A549 treated with ZK216348 at 1 μM for 4 hours (cell line): ENCODE measurements at places on chromosomes 2 and 18. TPM values are rescaled to one million over a fixed set of nuclear protein-coding genes. Genes with fewer than 3 reads are reported as not detected.

SERPINB10 gene
- not detected in 5 replicates for total RNA-seq

ZNF892 gene
- 0.28 to 0.70 TPM (median 0.40 TPM) in 5 replicates for total RNA-seq

IGFBP5 gene
- total RNA-seq, result 0.08 to 0.24 TPM (median 0.20 TPM) in 5 replicates

CCDC148 gene
- 0.17 to 0.81 TPM (median 0.40 TPM) in 4 of 5 replicates, not detected in the other for total RNA-seq

TDRD15 gene
- total RNA-seq, result not detected in 5 replicates

SH2D6 gene
- total RNA-seq, result 0.91 to 1.7 TPM (median 1.2 TPM) in 4 of 5 replicates, not detected in the other

CD8B2 gene
- total RNA-seq, result not detected in 5 replicates

TBR1 gene
- total RNA-seq, result not detected in 5 replicates

GATA6 gene
- total RNA-seq, result 1.5 to 2.4 TPM (median 1.7 TPM) in 5 replicates

PROKR1 gene
- total RNA-seq, result not detected in 5 replicates

LGALSL gene
- 10.1 to 14.6 TPM (median 11.7 TPM) in 5 replicates for total RNA-seq

IL36A gene
- total RNA-seq, result not detected in 5 replicates

UCN gene
- 1.3 to 2.5 TPM (median 1.6 TPM) in 5 replicates for total RNA-seq

FAM110C gene
- total RNA-seq, result 0.06 to 0.12 TPM (median 0.08 TPM) in 4 of 5 replicates, not detected in the other

TRIM54 gene
- 0.40 to 0.73 TPM (median 0.57 TPM) in 5 replicates for total RNA-seq

MAPRE2 gene
- 11.5 to 17.0 TPM (median 12.8 TPM) in 5 replicates for total RNA-seq

DHRS9 gene
- 2.9 to 4.2 TPM (median 3.5 TPM) in 5 replicates for total RNA-seq

RTKN gene
- total RNA-seq, result 15.5 to 29.0 TPM (median 23.7 TPM) in 5 replicates

LAMA1 gene
- 0.02 to 0.12 TPM (median 0.07 TPM) in 5 replicates for total RNA-seq

RBM44 gene
- 0.13 to 0.66 TPM (median 0.29 TPM) in 5 replicates for total RNA-seq

C2orf66 gene
- total RNA-seq, result 0.11 TPM in 1 of 5 replicates, not detected in the others

SPIRE1 gene
- total RNA-seq, result 13.0 to 24.2 TPM (median 17.3 TPM) in 5 replicates

RNF152 gene
- total RNA-seq, result 0.09 to 0.15 TPM in 2 of 5 replicates, not detected in the others

LRP2 gene
- 0.01 TPM in 1 of 5 replicates, not detected in the others for total RNA-seq

IL18R1 gene
- 0.49 to 1.2 TPM (median 0.82 TPM) in 5 replicates for total RNA-seq

SRD5A2 gene
- 0.04 to 0.06 TPM (median 0.06 TPM) in 3 of 5 replicates, not detected in the others for total RNA-seq

ATIC gene
- 192 to 238 TPM (median 212 TPM) in 5 replicates for total RNA-seq

HSPE1 gene
- total RNA-seq, result 455 to 1,103 TPM (median 573 TPM) in 5 replicates

DNAJC5G gene
- not detected in 5 replicates for total RNA-seq

GKN1 gene
- 0.32 to 1.1 TPM (median 0.74 TPM) in 5 replicates for total RNA-seq

KCNE4 gene
- 0.53 to 0.92 TPM (median 0.70 TPM) in 5 replicates for total RNA-seq

FOXD4L1 gene
- total RNA-seq, result 0.25 to 0.50 TPM (median 0.28 TPM) in 5 replicates

TSN gene
- 55.0 to 92.9 TPM (median 60.7 TPM) in 5 replicates for total RNA-seq

SMAD4 gene
- 42.2 to 69.6 TPM (median 60.8 TPM) in 5 replicates for total RNA-seq

CHRNG gene
- not detected in 5 replicates for total RNA-seq

ABCG8 gene
- total RNA-seq, result not detected in 5 replicates

EPHA4 gene
- 0.49 to 1.3 TPM (median 0.68 TPM) in 5 replicates for total RNA-seq

CERKL gene
- 0.21 to 0.91 TPM (median 0.24 TPM) in 5 replicates for total RNA-seq

RBKS gene
- 6.9 to 8.1 TPM (median 7.7 TPM) in 5 replicates for total RNA-seq

C2orf72 gene
- total RNA-seq, result 5.3 to 8.1 TPM (median 6.5 TPM) in 5 replicates

HAT1 gene
- 67.1 to 96.5 TPM (median 68.8 TPM) in 5 replicates for total RNA-seq

LAMA3 gene
- 46.0 to 56.7 TPM (median 53.4 TPM) in 5 replicates for total RNA-seq

EMILIN1 gene
- 0.34 to 0.64 TPM (median 0.43 TPM) in 5 replicates for total RNA-seq

KIAA2012 gene
- total RNA-seq, result not detected in 5 replicates

DCDC2C gene
- 0.77 TPM in 1 of 5 replicates, not detected in the others for total RNA-seq

TIGD1 gene
- 4.1 to 6.7 TPM (median 4.7 TPM) in 5 replicates for total RNA-seq
